Stimulated activated CD8-positive, alpha-beta memory T cell treated with anti-CD3 and anti-CD28 coated beads, Interleukin-2, amount 100 ng/mL, for 1 hour (primary cell): ENCODE measurements at places on chromosomes 7 and 10.

GRCh38 chr10:100978901-100979195 is 8.4 kb downstream of the MRPL43 start:
- no peak for DNase-seq

DNA sequence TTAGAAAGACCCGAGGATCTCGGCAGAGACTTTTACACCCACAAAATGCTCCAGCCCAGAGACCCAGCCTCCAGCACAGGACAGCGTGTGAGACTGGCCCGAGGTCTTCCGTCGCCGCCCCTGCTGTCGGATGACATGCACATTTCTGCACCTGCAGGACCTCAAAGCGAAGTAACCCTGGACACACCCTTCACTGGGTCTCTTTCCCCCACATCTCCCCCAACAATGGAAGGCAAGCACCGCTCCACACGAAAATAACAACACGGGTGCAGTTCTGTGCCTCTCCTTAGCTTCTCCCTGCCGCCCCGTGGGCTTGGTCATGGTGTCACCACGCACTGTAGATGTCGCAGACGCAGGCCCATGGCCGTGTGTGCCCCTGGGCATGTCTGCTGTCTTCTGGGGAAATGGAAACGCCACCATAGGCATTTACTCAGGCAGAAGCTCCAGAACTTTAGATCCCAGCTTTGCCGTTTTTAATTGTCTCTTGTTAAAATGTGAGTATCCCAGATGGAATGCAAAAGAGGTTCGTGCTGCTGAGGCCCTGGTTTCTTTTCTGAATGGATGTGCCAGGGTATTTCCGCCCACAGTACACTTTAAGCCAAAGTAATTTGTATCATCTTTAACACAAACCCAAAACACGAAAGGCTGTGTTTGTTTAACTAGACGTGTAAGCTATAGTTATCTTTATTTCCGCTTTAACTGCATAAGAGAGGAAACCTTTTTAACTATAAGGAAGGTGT is 237.9 kb downstream of the MGMT start:
- DNase-seq, result no peak

- DNase-seq, result no peak
Measured at GRCh38 chr10:7460006-7460405, 49.2 kb upstream of the SFMBT2 start.

DNA sequence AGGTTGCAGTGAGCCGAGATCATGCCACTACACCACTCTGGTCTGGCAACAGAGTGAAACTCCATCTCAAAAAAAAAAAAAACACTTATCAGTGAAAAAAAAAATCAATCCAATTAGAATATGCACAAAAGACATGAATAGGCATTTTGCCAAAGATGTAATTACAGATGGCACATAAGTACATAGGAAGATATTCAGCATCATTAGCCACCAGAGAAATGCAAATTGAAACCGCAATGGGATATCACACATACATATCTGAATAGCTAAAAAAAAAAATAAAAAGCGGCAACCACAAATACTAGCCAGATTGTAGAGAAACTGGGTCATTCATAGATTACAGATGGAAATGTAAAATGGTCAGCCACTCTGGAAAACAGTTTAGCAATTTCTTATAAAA is 1310.8 kb downstream of the XPNPEP1 start:
- no peak for DNase-seq

DNA sequence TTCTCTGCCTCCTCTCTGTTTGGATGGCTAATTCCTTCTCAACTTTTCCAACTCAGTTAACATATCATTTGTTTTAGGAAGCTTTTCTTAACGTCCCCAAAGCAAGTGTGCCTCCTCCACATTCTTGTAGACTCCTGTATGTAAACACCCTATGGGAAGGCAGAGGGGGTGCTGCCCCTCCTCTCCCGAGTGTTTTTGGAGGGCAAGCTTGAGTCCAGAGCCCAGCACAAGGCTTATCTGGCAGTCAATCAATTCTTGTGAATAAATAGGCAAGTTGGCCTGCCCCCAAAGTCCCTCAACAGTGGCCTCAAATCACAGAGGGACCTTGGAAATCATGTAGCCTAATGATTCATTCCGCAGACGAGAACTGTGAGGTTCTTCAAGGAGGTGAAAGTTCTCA is 305.6 kb downstream of the RPS24 start:
- no peak for DNase-seq

DNA sequence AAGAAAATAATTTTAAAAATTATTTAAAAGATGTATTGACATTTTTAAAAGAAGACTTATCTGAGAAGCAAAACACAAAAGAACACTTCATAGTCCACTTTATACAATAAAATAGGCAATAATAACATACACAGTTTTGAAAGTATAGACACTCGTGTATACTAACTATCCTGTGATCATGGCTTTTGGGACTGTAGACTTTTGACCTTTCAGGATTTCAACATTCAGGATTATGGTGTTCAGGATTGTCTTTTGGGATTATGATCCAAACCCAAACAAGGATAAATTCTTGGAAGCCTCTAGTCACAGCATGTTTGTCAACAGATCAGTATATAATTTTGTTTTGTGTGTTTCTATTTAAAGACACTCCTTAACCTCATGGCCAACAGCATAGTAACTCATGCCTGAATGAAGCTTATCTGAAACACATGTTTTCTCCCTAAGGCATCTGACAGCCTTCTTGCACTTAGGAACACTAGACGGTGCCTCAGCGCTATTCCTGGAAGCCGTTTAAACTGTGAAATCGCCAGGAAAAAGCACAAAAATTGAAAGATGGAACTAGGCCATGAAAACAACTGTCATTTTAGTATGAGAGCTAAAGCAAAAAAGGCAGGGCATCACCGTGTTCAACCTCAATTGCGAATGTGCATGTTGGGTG is 29.9 kb downstream of the GSAP start:
- no peak for DNase-seq

GRCh38 chr10:43221419-43222209 is 45.3 kb downstream of the RASGEF1A start:
- no peak for DNase-seq

DNA sequence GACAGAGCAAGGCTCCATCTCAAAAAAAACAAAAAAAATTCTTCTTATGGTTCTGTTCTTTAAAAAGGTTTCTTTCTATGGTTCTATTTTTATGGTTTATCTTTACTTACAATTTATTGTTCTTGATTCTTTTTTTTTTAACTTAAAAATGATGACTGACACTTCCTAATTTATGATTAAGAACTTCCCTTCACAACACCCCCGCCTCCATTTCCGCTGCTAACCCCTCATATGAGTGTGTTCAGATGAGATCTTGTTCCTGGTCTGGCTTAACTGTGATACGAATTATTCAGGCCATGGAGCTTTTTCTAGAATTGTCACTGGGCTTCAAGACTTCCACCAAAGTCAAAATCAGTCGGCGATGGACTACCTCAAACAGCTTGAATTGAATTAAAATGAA is 33.9 kb downstream of the PTER start:
- DNase-seq, result peak; percentile 7

DNA sequence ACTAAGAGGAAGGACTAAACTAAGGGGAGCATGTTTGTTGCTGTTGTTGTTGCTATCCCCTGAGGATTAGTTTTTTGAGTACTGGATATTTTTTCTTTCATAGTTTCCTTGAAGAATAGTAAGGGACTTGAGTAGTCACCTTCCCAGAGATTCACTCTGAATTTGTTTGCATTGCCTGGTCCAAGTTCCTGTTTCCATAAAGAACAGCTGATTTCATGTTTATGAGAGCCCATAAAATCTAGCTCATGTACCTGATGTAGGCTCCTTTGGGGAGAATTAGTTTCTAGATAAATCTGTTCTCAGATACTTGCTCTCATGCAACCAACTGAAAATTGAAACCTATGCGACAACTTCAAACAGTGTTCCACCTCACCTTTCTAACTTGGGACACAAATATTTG is 464.4 kb upstream of the MBL2 start:
- DNase-seq, result no peak

DNA sequence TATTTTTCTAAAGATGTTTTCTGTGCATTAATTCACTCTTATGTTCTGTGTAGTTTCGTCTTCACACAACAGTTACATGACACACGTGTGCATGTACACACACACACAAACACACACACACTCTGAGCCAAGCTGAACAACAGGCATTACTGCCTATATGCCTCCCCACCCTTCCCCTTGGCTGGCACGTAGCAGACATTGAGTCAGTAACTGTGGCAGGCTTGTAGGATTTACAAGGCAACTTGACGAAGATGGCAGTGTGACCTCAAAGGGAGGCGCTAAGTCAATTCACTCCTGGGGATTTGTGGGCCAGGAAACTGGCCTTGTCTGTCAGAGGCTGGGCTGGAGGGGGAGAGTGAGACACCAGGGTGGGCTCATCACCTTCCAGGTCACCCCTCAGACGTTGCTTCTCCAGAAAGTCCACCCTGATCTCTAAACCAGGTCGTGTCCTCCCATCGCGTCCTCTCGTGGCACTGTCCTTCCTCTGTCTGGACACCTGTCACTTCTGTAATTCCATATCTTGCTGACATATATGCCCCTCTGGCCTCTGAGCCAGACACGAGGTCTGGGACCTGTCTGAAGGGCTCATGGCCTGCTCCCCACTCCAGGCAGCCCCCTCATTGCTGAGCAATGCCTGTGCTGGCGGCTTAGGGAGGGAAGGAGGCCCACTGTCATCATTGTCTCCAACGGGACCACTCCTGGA is 41.1 kb upstream of the INPP5A start:
- DNase-seq, result no peak

- DNase-seq, result no peak
Measured at GRCh38 chr10:11594589-11595394, 16.7 kb downstream of the USP6NL start.

GRCh38 chr7:776992-777727 is 50.1 kb upstream of the PRKAR1B start:
- no peak for DNase-seq

DNA sequence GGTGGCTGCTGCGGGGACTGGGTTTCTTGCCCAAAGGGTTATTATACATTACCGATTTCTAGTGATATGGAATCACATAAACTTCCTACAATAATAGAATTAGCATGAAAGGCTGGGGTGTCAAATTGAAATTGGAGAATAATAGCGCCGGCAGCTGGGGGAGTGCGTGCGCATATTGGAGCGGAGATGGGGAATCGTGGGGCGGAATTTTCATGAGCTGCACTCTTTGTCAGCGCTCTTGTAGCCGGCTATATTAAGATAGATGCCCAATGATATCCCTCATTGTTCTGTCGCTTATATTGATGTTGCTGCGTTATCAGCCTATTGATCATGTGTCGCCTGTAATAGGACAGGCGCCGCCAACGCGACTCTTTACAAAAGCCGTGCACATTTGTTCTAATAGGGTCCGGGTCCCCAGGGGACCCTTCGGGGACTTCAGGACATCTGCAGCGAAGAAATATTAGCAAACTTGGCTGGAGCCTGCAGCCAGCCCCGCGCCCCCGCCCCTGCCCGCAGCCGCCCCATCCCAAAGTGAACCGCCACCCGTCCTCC is 5.1 kb downstream of the UNCX start:
- DNase-seq, result no peak

DNA sequence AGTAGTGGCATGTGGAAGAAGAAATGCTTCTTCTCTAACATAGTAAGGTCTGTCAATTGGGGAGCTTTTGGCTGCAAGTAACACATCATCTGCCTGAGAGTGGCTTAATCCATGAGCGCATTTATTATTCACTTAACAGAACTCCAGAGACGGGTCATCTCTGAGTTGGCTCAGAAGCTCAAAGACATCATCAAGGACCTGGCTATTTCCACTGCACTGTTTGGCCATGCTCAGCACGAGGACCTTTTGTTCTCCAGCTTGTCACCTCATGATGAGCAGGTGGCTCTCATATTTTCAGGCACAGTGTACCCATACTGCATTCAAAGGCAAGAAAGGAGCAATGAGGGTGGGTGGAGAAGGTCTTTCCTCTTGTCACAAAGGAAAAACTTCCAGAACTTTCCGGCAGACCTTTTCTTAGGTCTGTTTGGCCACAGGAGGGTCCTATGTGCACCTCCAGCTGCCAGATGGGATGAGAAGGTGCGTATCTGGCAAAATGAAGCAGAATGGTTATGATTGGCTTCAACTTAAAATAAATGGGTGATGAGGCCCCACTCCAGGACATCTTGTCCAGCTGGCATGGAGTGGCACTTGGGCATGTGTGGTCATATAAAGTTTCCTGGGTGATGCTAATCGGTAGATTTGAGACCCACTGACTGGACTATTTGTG is 55.6 kb upstream of the SHH start:
- DNase-seq, result no peak

DNA sequence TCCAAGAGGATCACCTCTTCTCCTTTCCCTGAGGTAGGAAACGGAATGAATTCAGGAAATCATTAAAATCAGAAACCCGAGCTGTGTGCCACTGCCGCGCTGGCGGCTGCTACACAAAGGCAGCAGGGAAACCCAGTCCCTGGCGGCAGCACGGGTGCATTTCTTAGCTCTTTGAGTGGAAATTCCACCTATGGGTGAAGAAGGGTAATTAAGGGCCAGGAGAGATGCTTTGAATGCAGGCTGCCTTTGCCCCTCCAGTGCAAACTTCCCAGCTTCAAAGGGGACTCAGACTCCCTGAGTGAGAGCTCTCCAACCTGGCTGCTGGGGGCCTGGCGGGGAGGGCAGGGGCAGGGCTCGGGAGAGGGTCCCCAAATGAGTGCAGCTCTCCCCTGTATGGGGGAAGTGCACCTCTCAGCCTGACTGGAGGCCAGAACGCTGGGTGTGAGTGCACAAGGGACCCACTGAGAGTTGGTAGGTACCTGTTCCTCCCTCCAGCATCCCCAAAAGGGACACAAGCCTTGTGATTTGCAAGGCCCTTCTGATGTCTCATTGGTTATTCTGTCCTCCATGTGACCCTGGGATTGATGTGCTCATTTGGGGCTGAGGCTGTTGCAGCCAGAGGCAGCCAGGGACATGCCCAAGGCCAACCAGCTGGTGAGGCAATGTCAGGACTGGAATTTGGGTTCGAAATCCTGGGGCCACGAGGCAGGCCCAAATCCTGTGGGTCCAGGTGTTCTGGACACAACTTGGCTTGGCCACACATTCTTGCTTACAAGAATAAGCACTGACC is 16.3 kb upstream of the ZMIZ1 start:
- DNase-seq, result no peak

DNA sequence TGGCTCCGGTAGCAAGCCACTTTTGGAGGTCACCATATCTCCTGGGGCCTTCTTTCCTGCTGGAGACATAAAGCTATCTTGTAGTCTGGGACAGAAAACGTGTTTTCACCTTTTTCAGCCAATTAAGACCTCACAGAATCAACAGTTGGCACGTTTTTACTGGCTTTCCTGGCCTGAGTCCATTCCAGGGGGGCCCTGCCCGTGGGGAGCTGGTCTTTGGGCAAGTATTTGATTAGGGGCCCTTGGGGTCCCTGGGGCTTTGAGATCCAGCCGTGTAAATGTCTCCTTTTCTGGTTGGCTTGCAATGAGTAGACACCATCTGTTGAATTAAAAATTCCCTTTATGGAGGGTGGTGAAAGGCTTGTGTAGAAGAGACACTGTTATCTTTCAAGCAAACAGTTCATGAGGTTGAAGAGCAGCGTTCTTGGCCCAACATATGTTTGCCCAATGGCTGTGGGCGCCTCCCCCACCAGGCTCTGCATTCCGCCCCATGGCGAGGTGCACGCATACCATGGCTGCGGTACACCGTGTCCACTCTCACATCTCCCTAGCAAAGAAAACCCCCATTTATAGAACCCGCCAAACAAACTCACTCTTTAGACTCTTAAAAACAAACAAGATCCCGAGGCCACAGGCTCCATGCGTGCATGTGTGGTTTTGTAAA is 593.2 kb downstream of the LRMDA start:
- no peak for DNase-seq

GRCh38 chr7:106916679-106917078 is 51.6 kb downstream of the PIK3CG start:
- no peak for DNase-seq

- no peak for DNase-seq
Measured at GRCh38 chr7:18573410-18574234, 78.1 kb downstream of the HDAC9 start.
